ENCODE measurements at places on chromosomes 2 and 18.
A peak's percentile ranks its signal among the peaks of the same experiment; 100 is the strongest.

- DNase-seq, result no peak
These were observed 766.3 kb downstream of the TDRD15 start for GRCh38 chr2:21890041-21890440.

DNA sequence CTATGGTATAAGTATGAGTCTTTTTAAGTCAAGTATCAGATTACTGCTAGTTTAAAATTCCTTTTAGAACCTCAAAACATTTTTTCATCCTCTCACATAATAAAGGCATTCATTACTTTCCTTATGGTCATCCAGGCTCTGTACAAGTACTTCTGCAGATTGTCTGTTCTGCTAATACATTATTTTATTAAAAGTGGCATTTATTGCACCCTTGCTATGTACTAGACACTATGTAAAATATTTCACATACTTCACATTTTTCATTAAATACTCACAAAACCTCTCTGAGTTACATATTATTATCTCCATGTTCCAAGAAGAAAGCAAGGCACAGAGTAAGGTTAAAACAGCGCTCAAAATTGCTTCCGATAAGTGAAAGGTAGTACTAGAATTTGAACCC, 84.1 kb downstream of the RAPH1 start:
- no peak for DNase-seq

DNA sequence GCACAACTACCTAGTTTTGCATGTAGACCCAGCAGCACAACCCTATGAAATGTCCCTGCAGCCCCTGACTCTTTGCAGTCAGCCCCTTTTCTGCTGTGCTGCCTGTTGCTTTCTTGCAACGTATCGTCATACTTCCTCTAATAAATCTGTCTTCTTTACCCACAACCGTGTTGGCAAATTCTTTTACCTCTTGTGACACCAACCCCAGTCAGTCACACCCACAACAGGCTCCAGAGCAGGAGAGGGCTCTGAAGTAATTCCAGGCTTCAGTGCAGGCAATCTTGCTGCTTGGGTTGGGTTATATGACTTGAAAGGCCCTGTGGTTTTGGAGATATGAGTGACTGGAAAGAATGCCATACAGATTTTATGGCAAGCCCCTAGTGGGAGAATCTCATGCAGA, 79.1 kb upstream of the KCNH7 start:
- DNase-seq, result no peak

DNA sequence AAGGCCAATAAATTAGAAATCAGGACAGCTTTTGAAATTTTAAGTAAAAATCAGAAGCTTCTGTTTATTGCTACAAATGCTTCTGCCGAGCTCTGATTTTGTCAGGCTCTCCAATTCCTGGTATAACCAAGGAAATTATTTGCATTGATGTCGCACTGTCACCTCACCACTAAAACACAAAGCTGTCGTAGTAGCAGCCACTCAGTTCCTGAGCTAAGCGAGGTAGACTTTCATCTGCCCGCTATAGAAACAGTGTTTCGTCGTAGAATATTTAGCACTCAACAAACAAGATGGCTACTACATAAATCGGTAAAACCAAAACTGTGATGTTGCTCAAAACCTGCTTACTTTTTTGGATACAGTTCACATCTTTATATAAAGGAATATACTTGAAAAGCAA, 141.3 kb upstream of the FOSL2 start:
- no peak for DNase-seq

GRCh38 chr2:160252900-160253299, 52.8 kb upstream of the ITGB6 start:
- no peak for DNase-seq

- peak; percentile 50 for DNase-seq
These were observed 27.7 kb upstream of the MAPRE3 start for GRCh38 chr2:26942543-26943295.

DNA sequence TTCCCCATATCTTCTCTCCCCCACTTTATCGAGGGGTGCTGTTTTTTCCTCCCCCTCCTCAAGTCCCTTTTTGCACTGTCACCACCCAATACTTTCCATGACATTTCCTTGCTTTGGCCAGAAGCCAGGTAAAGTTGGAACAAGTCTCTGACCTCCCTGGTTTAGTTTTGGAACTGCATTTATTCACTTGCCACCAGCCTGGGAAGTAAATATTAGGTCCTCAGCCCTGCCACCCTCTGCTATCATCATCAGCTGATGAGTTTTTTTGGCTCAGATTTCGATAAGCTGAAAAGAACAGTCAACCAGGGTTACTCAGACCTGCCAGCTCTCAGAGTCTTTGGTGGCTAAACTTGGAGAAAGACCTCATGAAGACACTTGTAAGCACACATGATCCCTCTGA, 47.0 kb downstream of the DHRS9 start:
- no peak for DNase-seq

DNA sequence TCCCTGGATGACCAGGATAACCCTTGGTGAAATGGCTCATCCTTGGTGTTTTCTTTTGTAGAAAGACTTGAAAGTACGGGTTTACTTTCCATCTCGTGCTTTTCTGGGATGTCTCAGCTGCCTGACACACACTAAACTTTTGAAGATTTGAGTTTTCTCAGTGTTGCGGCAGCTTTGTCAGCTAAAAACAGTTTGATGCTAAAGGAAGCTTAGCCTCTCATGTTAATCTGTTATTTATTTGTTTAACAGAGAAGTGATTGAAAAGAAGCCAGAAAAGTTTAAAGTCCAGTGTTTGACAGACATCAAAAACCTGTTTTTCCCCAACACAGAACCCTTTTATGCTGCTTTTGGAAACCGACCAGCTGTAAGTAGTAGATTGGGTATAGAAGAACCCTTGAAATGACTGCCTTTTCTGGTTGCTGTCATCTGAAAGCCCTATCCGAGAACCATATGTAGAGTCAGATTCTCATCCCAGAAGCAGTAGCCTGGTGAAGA, 72.8 kb downstream of the LPIN1 start:
- DNase-seq, result no peak

DNA sequence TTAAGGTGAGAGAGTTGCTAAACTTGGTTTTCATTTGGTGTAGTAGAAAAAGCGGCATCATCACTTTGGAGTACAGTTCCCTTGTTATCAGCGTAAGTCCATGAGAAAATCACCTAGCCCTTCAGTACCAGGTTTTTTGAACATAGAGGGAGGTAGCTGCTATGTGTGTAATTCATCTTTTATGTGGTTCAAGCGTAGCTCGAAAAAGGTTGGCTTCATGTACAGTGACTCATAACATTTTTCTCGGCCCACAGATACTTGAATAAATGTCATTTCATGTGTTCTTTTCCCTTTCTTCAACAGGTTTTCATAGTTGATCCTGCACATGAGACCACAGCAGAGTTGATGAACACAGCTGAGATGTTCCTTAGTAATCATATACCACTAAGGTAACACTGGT, 43.6 kb downstream of the UGGT1 start:
- DNase-seq, result no peak

DNA sequence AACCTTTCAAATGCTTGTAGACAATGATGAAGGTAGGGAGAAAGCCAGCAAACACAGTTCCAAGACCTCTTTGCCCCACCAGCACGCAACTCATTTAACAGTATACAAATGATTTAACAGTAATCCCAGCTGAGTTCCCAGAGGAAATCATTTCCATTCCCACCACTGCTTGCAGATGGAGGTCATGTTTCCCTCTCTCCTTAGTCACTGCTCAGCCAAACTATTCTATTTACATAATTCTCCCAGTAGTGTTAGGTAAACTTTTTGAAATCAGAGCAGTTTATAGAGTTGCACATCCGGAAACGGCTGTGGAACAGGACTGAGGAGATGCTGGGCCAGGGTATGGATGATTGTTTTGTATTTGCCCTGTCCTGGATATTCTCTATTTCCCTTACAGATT, 328.5 kb downstream of the FIGN start:
- no peak for DNase-seq

- no peak for DNase-seq
These were observed 1430.8 kb upstream of the NXPH2 start for GRCh38 chr2:140210963-140211362.

- DNase-seq, result no peak
These were observed 15.0 kb downstream of the TPGS2 start for GRCh38 chr18:36813824-36814223.

GRCh38 chr18:27843783-27844777, 332.9 kb downstream of the CDH2 start:
- DNase-seq, result no peak

DNA sequence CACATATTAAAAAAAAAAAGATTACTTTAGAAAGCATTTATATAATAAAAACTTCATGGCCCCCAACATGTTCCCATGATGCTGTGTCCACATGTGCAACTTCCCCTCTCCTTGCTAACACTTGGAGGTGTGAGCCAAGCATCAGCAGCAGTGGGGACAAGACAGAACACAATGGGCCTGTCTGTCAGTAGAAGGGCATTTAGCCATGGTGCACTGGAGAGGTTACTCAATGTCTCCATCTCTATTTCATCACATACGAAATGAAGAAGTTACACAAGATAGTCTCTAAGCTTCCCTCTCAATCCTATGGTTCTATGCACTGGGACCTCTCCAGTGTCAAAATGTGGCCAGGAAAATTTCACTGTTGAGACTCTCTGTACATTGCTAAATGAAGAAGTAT, 2.5 kb downstream of the VIT start:
- DNase-seq, result no peak

- DNase-seq, result no peak
These were observed 36.2 kb downstream of the THADA start for GRCh38 chr2:43559391-43560230.

GRCh38 chr2:8138525-8138922, 543.3 kb upstream of the ID2 start:
- no peak for DNase-seq

GRCh38 chr18:5728531-5728930, 166.8 kb downstream of the TMEM200C start:
- no peak for DNase-seq

DNA sequence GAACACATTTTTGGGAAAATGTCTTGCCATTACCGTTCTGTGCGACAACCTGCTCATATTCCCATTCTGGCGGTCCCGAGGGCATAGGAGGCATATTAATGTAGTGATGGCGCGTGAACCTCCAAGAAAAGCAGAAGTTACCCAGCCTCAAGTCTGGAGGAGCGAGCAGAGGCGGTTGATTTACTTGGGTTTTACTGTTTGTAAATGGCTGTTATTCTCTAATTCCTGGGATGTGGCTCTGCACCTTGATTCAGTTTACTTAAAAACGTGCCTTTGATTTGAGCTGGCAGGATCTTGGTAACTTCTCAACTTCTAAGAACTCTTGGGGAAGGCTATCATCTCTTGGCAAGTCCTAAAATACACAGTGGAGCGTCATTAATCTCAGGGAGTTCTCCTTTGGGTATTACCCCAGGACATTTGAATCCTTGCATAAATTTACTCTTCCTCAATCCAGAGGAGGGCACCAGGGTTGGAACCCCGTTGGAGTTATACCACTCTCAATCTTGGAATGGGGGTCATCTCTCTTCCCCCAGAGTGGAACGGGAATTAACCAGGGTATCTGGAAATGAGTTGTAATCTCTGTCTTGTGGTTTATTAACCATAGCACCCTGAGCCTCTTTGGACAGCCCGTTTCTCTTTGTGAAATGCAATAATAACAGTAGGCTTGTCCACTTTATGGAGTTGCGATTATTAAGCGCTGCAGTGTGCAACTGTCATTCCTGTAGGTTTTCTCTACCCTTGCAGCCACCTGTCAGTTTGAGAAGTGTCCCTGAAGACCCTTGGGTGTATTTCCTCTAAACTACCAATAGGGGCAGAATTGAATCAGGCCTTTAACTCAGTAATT, 2.1 kb downstream of the HK2 start:
- no peak for DNase-seq

GRCh38 chr18:73119574-73119973, 251.8 kb upstream of the NETO1 start:
- DNase-seq, result no peak

GRCh38 chr18:46555724-46556123, 101.3 kb downstream of the LOXHD1 start:
- no peak for DNase-seq

DNA sequence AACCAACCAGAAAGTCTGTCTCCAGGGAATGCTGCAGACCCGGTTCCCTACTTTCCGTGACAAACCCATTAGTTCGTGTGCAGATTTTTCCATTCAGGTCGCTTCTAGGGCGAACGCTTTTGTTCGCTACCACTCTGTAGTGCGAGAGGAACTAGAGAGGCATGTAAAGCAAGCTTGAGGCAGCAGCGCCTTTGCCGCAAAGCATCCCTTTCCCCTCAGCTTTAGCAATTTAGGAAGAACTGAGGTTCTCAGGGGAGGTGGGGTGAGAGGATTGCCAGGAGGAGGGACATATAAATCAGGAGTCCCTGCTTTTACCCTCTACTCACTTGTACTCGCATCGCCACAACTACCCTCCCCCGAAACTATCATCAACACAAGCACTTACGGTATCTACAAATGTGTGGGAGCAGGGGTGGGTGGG, 748 bp upstream of the ZNF804A start:
- DNase-seq, result no peak

DNA sequence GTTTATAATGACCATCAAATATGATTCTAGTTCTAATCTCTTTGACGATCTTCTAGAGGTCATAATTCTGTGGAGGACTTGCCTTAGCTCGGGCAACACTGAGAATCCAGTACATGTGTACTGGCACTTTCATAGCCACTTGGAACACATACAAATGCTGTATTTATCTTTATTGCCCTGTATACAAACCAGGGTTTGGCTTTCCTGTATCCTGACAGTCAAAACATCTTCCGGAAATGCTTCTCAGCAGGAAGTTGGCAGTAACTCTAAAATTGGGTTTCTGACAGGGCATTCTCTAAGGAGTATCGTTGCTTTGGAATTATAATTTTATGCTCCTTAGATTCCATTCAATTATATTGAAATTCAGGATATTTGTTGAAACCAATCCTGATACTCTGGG, 643.6 kb downstream of the NRXN1 start:
- no peak for DNase-seq

- DNase-seq, result no peak
These were observed 82.4 kb downstream of the AAK1 start for GRCh38 chr2:69561101-69561500.

- no peak for DNase-seq
These were observed 9.5 kb upstream of the ADGRF3 start for GRCh38 chr2:26356111-26356510.

GRCh38 chr2:216994353-216994854, 134.5 kb upstream of the TNP1 start:
- DNase-seq, result no peak

- DNase-seq, result peak; percentile 30
These were observed 36.9 kb downstream of the REEP1 start for GRCh38 chr2:86300496-86300895.

- DNase-seq, result no peak
These were observed 629.1 kb upstream of the SLC39A10 start for GRCh38 chr2:195027947-195028346.

DNA sequence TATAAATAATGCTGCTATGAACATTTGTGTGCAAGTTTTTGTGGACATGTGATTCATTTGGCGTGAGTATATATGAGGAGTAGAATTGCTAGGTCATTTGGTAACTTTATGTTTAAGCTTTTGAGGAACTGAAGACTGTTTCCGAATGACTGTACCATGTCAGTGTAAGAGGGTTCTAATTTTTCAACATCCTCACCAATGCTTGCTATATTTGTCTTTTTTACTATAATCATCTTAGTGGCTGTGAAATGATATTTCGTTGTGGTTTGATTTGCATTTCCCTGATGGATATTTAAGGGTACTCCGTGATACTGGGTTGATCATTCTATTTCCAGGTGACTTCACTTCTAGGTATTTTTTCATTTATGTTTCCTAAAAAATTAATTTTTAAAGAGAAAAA, 241.1 kb downstream of the BCL2 start:
- DNase-seq, result no peak
